Renal cortical epithelial cell (primary cell): ENCODE measurements at places on chromosomes 7 and 10.

DNA sequence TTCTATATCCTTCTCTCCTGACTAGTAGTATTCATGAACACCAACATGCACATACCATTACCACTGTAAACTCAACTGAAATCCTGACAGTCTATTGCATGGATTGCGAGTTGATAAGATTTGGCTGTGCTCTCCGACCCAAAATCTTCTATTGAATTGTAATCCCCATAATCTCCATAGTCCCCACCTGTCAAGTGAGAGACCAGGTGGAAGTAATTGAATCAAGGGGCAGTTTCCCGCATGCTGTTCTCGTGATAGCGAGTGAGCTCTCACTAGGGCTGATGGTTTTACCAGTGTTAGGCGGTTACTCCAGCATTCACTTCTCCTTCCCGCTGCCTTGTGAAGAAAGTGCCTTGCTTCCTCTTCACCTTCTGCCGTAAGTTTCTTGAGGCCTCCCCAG lies 261.8 kb downstream of the PHF14 start:
- no peak for DNase-seq

GRCh38 chr10:87818505-87819288 lies 671 bp upstream of the ATAD1 start:
- DNase-seq, result peak; percentile 35

DNA sequence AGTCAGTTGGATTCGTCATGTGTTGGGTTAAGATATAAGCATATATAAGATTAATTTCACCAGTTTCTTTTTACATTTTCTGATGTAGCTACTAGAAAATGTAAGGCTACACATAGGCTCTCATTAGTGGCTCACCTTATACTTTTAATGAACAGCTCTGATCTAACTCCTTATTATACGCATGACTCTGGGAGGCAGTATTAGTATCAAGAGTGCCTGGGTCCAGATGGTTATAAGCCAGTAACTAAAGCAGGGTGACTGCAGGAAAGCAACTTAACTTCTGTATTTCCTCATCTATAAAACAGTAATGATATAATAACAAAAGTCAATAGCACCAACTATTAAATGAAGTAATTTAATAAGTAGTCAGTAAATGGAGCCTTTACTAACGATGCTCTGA lies 1.4 kb upstream of the ELMO1 start:
- no peak for DNase-seq

- DNase-seq, result no peak
Measured at GRCh38 chr7:134528749-134529148, 1.4 kb downstream of the AKR1B10 start.

DNA sequence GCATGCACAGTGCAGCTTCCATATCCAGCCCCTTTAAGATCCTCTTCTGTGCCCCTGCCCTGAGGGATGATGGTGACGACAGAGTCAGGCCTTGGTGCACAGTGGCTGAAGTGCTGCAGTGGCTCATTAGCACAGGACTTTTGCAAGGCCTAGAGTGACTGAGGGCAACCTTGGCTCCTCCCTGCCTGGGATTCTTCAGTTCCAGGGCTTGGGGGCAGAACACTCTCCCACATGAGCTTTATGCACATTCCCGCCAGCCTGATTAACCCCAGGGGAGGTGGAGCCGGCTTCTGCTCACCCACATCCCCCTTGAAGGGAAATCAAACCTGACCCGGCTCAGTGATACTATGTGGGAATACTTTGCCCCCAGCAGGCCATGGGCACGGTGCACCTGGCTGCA lies 253.4 kb downstream of the GALNT17 start:
- DNase-seq, result no peak

- DNase-seq, result peak; percentile 91
Measured at GRCh38 chr7:104791080-104791479, 222.9 kb upstream of the KMT2E start.

- no peak for DNase-seq
Measured at GRCh38 chr7:50146692-50147091, 53.6 kb upstream of the ZPBP start.

GRCh38 chr10:29493697-29494096 lies 141.1 kb downstream of the SVIL start:
- no peak for DNase-seq

GRCh38 chr7:4801839-4802231 lies 26.4 kb downstream of the AP5Z1 start:
- no peak for DNase-seq

DNA sequence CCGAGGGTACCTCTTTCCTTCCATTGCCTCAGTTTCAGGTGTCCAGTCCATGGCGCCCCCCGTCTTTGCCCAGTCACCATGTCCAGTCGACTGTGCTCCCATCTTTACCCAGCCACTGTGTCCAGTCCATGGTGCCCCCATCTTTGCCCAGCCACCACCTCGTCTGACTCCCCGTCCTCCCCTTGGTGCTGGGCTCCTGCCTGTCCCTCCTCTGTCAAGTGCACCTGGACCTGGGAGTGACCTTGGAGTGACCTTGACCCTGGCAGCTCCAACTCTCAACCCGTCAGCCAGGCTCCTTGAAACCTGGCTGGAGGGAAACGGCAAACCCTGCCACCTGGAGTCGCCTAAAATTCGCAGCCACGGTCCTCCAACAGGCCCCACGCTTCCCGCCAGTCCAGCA lies 180.2 kb downstream of the ADARB2 start:
- DNase-seq, result no peak

DNA sequence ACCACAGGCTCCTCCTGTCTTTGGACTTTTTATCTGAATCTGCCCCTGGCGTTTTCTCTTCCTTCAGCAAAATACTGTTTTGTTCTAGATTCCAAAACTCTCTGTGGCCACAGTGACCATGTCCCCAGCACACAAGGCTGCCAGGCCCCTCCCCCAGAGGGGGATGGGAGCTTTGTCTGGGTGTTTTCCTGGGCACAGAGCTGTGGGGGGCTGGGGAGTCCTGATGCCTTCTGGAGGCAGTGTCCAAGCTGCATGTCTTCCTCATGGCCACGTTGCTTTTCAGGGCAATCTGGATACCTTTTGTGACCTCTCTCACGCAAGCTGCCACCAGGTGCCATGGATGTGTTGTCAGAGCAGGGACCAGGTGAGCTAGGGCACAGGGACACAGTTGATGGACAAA lies 26.2 kb downstream of the ANTXRL start:
- DNase-seq, result no peak

DNA sequence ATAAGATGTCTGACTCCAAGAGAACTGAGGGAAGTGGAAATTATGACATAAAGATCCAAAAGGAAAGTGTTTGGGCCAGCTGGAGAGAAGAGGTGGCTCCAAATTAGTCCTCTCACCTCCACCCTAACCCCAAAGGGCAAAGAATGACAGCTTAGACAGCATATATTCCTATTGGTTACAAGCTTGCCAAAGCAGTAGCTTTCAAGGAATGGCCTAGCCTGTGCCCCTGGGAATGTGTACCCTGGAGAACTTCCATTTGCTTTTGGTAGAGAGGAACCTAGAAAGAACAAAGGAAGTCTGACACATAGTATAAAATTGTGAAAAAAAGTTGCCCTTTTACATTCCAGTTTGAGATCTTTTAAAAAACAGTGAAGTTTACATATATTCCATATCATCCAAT lies 11.2 kb upstream of the NRG3 start:
- DNase-seq, result no peak

- DNase-seq, result no peak
Measured at GRCh38 chr10:43260911-43261577, 5.8 kb downstream of the RASGEF1A start.

- peak; percentile 75 for DNase-seq
Measured at GRCh38 chr10:58807629-58808022, 295.0 kb downstream of the BICC1 start.

- DNase-seq, result no peak
Measured at GRCh38 chr10:76029782-76030181, 598.4 kb downstream of the LRMDA start.

- no peak for DNase-seq
Measured at GRCh38 chr7:35802649-35803048, 1.8 kb downstream of the SEPTIN7 start.

- DNase-seq, result no peak
Measured at GRCh38 chr10:132248455-132249225, 59.1 kb downstream of the STK32C start.

DNA sequence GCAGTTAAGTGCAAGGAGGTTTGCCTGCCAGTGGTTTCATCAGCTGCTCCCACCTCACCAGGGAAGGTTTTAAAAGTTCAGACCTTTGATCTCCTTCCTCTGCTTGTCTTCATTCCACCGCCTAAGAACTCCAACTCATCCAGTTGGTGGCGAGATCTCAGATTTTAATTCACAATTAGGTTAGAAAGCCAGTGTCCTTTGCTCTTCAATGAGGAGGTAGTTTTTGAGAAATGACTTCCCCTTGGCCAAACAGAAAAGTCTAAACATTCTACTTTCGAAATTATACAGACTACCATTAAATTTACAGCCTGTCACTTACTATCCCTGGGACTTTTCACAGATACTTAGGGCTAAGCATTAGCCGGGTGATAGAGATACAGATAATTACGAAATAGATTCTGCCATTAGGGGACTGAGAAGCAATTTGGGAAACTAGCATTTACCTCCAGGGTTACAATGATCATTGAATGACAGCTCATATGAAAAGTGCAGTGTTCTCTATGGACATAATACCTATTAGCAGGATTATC lies 513.4 kb upstream of the GHITM start:
- DNase-seq, result no peak

DNA sequence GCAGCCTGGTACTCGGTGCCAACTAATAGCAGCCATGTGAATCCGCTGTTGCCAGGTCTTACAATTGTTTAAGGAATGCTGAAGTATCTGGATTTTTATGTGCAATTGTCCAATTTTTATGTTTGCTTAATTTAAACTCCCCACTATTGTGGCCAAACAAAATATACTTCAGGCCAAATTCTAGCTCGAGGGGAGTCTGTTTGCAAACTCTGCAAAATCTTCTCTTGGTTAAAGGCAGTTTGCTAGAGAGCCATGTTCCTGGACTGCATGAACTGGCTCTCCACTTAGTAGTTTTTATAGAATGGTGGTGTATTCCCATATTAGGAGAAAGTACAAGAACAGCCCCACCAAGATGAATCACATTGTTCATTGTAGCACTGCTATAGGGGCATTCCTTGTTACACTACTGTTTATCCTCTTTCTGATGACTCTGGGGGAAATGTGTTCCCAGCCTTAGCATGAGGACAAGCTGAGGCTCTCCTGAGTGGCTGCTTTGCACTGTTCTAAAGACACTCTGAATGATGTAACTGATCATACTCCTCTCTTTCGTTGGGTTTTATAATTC lies 178.0 kb upstream of the GLI3 start:
- DNase-seq, result no peak

DNA sequence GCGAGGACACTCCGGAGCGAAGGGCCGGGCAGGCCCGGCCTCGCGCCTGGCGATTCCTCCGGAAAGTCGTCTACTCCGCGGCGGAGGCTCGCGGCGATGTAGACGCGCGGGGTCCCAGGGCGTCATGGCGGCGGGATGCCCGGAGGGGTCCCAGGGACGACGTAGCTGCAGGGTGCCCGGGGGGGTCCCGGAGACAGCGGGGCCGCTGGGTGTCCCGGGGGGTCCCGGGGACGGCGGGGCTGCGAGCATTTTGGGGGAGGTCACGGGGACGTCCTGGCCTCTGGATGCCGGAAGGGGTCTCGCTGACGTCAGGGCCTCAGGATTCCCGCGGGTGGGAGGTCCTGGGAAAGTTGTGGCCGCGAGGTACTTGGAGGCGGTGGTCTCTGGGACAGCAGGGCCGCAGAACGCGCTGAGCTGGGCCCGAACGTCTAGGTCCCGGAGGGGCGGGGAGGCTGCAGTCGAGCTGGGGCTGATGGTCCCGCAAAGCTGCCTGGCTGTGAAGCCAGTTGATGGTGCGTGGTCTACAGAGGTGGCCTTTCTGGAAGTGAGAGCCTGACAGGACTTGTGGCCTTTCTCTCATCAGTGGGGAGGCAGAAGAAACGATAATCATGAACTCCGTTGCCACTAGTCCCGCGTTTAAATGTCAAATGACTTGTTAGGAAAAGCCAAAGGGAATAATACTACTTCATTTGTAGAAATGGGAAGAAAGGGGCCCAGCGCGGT lies 637 bp downstream of the HSPA14 start:
- peak; percentile 12 for DNase-seq

DNA sequence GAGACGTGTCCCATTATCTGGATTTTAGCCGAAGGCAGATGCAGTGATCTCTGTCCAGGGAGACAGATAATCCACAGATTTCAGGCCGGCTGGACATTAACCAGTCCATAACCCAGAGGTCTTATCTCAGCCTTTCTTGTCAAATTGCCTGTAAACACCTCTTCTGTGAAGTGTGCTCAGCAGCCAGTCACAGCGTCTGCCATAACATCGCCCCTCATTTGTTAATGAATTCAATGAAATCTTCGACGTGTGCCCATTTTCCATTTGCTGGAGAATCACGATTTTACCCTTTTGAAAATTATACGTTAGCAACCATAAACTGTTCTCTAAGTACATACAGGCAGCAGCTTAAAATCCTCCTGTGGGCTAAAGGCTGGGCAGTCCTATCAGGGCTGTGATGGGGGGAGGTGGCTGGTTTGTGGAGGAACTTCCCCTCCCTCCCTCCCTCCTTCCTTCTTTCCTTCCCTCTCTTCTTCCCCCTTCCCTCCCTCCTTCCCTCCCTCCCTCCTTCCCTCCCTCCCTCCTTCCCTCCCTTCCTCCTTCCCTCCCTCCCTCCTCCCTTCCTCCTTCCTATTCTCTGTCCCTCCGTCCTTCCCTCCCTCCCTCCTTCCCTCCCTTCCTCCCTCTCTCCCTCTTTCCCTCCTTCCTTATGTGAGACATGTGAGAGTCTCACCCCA lies 26.6 kb upstream of the FAM20C start:
- no peak for DNase-seq

GRCh38 chr10:124484031-124484430 lies 22.4 kb downstream of the LHPP start:
- DNase-seq, result no peak

- no peak for DNase-seq
Measured at GRCh38 chr7:80460857-80461256, 51.0 kb downstream of the GNAT3 start.

GRCh38 chr7:81469153-81469868 lies 300.5 kb downstream of the HGF start:
- DNase-seq, result no peak

- no peak for DNase-seq
Measured at GRCh38 chr7:149778696-149779501, 5.5 kb upstream of the ZNF467 start.

- DNase-seq, result no peak
Measured at GRCh38 chr7:5083311-5083711, 37.7 kb downstream of the RBAK start.

GRCh38 chr10:97327348-97328294 lies 6.9 kb downstream of the FRAT2 start:
- DNase-seq, result no peak

DNA sequence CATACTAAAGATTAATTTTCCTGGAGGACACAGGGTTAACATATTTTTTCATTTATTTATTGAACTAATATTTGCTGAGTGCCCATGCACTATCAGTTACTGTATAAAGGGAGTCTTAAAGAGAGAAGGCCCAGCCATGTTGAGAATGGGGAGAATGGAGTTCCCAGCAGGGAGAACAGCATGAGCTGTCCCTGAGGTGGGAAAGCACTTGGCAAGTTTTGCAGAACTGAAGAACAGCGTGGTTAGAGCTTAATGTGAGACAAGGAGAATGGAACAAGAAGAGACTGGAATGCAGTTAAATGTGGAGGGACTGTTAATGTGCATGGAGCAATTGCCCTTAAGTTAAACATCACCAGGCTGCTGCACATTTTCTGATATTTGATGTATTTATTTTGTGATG lies 435.4 kb downstream of the SUGCT start:
- DNase-seq, result peak; percentile 39

- no peak for DNase-seq
Measured at GRCh38 chr10:11007476-11008020, 10.1 kb upstream of the CELF2 start.
